Pons (tissue), 1 donor: ENCODE measurements at places on chromosomes 2 and 18.

DNA sequence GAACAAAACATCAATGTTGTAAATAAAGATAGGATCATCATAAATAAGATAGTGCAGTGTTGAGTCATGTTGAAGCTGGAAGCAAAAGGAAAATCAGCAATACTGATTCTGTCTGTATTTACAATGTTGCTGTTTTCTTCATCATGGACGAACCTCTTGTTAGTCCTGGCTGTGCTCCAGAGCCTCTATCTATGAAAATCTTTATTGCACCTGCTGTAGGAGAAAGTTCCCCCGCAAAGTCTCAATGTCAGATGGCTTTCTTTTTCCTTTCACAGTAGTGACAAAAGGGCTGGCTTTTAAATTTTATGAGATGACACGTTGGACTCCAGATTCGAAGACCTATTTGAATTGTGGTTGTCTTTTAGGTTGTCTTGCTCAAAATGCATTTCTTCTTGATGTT, 98.5 kb upstream of the LRRTM1 start:
- no peak for DNase-seq

DNA sequence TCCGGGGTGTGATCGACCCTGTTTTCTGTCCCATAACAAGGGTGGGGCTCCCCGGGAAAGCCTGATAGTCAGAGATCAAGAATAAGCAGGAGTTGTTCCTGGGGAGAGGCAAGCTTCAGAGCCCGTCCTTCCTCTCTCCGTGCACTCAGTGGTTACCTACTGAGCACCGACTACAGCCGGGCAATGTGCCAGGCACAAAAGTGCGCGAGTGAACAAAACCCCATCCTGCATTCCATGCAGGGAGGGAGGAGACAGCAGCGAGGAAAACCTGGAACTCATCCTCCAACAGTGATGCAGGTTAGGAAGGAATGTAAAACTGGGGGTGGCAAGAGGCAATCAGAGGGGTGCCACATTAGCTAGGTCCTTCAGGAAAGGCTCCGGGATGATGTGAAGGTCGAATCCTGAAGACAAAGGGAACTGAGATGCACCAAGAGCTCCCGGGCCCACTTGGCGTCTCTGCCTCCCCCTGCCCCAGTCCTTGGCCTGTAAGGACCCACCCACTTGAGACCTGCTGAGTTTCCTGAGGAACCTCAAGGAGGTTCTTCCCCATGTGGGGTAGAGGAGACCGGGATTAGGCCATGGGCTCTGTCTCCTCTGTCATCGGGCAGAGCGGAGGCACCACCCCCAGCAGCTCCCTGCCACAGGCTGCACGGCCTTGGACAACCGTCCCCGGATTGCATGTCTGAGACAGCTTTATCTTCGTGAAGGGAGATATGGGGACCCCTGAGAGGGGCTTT, 198.2 kb downstream of the NDUFA10 start:
- no peak for DNase-seq

GRCh38 chr2:64826703-64827102, 162.5 kb upstream of the SLC1A4 start:
- DNase-seq: no peak

- no peak for DNase-seq
Observed at GRCh38 chr18:72849671-72850070, 18.1 kb downstream of the NETO1 start.

DNA sequence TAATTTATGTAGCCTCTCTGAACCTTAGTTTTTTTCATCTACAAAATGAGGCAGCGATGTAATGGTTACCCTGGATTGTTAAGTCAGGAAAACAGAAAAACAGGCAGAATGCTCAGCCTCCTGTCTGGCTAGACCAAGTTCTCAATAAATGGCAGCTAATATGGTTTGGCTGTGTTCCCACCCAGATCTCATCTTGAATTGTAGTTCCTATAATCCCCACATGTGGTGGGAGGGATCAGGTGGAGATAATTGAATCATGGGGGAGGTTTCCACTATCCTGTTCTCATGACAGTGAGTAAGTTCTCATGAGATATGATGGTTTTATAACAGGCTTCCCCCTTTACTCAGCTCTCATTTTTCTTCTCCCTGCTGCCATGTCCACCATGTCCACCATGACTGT, 220.0 kb downstream of the CMPK2 start:
- no peak for DNase-seq

DNA sequence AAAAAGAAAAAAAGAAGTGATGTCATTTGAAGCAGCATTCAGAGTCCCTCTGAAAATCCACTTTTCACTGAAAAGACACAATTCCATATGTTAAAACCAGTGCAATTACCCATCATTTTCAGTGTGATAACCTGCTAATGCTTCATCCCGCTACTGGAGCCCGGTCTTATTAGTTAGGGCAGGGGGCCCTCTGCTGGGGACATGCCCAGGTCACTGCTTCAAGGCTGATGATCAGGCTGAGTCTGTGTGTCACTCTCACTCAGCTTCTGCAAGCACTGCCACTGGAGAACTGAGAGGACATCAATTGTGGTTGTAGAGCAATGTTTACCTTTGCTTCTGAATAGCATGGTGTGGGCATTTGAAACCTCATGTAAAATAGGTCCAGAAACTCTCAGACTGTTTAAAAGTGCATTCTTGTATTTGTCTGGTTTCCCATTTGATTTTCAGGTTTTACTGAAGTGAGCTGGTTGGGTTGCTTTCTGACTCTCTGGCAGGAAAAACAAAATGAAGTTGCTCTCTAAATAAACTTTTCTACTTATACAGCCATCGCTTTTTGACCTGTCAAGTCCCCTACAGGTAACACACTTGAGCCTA, 49.2 kb upstream of the NXPH2 start:
- DNase-seq: peak; percentile 52

DNA sequence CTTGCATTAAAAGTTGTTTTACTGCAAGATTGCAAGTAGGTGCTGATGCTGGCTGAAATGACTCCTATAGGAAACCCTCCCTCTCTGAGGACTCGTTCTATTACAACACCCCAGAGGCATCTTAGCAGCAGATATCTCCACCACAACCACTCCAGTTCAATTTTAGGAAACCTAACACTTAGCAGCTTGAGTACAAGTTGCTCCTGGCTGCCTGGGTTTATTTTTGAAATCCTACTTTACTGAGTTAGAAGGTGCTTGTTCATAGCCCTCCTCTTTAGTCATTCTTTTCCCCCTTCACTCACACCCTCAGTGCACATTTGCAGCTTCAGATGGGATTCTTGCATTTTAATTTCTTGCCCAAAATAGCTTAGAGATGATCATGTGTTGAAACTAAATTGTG, 111.5 kb downstream of the MTCL1 start:
- DNase-seq: no peak
